ENCODE measurements at places on chromosomes 2 and 18.

GRCh38 chr2:200302940-200303727 is 3.4 kb upstream of the SPATS2L start:
- DNase-seq: peak; percentile 96

GRCh38 chr2:175123254-175123653 is 44.7 kb downstream of the ATF2 start:
- no peak for DNase-seq

DNA sequence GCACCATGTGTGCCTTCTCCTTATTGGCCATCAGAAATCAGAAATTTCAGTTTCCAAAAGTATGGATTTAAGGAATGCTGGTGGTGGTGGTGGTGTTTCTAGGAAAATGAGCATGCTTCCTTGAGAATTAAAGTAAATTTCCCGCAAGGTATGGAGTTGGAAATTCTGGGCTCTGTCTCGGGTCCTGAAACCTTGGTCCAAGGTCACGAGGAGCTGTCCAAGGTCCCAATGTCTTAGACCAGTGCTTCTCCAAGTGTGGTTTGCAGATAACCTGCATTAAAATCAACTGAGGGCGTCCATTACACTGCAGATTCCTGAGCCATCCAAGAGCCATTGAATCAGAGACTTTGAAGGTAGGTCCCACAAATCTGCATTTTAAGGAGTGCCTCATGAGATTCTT is 210.9 kb upstream of the PKDCC start:
- no peak for DNase-seq

DNA sequence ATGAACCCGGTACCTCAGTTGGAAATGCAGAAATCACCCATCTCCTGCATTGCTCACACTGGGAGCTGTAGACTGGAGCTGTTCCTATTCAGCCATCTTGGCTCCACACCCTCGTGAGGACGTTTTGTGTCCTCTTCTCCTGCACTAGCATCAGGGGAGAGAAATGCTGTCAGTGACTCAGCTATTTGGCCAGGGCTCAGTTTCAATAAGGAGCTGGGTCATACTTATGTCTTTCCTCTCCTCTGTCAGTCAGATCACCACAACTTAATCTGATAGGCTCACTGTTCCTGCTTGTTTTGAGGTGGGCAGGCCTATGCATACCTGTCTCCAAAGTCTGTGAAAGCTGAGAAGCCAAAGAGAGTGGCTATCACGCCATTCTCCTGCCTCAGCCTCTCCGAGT is 921.2 kb downstream of the DCC start:
- DNase-seq: no peak

- DNase-seq: no peak
Observed at GRCh38 chr2:134774786-134775641, 56.2 kb upstream of the TMEM163 start.

DNA sequence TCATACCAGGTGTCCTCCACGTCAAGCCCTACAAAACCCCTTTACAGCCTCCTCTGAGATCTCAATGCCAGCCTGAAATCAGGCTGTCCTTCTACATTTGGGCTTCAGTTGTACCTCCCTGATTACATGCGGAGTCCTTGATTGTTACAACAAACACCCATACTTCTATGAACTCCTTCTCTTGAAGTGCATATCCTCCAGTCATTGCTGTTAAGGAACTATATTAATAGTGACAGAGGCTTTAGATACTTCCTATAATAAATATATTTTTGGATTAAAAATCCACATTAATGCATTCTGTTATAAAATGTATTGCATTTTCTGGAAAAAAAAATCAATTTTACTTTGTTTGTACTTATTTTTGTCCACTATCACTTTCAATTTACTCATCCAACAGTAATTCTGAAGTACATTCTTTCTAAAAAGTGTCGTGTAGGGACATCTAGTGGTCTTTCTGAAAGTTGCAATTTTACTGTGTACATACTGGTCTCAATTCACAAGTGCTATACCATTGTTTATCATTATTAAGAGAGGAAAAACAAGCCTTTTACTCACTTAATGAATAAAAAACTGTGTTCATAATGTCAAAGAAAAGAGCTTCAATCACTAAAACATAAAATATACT is 316.4 kb downstream of the DSEL start:
- DNase-seq: peak; percentile 22

DNA sequence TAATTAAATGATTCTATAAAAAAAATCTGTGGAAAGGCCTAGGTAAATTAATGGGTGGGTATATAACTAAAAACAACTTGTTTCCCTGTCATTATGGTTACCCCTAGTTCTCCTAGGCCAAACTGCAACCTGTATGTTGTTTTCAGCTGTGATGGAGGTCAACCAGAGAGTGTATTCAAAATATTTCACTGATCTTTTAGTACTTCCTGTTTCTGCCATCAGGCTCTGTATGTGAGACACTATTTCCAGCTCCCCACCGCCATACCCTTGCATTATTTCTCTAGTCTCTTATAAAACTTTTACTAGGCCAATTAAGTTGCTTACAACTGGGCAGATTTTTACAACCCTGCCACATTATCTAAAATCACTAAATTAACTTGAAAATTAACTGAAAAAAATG is 21.0 kb upstream of the CDKL4 start:
- DNase-seq: no peak

DNA sequence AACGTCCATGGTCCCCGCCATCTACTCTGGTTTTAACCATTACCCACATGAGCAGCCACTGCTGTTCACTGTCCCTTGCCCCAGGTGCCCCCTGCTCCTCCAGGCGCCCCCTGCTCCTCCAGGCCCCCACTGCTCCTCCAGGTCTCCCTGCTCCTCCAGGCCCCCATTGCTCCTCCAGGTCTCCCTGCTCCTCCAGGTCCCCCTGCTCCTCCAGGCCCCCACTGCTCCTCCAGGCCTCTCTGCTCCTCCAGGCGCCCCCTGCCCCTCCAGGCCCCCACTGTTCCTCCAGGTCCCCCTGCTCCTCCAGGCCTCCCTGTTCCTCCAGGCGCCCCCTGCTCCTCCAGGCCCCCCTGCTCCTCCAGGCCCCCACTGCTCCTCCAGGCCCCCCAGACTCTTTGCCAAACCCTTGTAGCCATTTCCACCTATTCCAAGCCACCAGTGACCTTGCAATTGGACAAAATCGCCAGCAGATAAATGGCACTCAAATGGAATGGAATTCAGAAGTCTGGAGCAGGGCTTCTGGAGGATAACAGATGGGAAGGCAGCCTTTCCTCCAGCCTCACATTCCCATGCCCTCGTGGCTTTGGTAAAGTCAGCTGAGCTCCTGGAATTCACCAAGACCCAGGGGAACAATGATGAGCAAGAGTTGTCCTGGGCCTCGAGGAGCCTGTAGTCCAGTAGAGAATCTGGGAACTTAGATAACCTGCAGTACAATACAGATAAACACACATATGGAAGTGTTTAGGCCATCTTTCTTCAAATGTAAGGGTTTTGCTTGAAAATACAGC is 13.3 kb upstream of the RPL31 start:
- DNase-seq: no peak

GRCh38 chr18:53747210-53747609 is 477.3 kb downstream of the MBD2 start:
- no peak for DNase-seq

- no peak for DNase-seq
Observed at GRCh38 chr2:155645791-155646190, 686.7 kb downstream of the NR4A2 start.

DNA sequence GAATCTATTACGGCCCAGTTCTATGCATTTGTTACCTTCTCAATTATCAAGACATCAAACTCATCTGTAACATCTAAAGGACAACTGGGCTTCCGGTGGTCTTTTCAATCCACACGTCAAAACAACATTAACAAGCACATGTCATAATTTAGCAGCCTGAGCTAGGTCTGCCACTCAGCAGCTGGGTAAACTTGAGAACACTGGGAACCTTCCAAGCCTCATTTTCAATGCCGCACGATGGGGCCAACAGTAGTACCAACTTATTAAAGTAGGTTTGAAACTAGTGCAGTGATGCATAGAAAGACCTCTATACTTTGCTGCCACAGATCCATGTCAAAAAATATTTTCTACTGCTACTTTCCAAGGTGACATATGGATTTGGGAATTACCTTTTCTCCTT is 60.4 kb downstream of the COL4A4 start:
- DNase-seq: no peak

DNA sequence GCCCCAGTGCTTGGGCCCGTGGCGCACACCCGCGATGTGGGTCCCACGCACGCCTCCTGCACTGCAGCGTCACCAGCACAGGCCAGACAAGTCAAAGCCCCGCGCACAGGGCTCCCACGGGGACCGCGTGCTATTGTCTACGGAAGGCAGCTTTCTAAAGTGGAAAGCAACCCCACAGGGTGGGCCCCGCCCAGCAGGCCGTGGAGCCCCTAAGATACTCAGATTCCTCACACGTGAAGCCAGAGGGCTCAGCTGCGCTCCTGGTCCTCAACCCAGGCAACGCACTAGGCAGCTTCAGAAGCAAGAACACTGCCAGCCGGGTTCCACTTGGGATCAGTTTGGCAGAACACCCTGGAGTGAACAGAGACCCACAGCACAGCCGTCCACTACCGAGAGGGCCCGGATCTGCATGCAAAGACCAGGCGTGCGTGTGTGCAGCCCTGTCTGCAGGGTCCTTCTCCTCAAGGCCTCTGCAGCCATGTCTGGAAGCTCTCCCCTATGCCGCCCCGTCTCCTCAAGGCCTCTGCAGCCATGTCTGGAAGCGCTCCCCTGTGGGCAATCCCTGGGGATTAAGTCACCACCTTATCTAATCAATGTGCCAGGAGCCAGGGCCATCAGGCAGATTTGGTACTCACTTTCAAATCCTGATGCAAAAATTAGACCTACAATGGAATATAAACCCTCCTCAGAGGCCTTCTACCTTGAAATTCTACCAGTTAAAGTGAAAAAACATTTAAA is 231.3 kb downstream of the HDAC4 start:
- no peak for DNase-seq

DNA sequence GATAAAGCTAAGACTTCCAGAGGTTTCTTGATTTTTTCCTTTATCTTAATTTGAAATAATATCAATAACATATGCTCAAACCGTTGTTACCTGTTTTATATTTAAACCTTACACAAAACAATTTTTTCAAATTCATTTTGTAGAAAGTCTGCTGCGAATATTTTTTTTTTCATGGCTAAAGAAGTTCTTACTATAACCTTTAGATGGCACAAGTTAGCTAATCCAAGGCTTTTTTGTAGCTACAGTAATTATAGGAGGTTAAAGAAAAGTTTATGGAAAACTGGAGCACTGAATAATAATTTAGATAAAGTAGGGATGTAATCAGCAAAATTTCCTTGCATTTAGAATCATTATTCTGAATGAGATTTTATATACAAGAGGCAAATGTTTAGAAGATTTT is 78.0 kb upstream of the PNPT1 start:
- peak; percentile 48 for DNase-seq

- no peak for DNase-seq
Observed at GRCh38 chr18:62066102-62066818, 120.6 kb downstream of the PIGN start.

- peak; percentile 61 for DNase-seq
Observed at GRCh38 chr2:99879481-99879880, 262.9 kb downstream of the AFF3 start.

- DNase-seq: peak; percentile 59
Observed at GRCh38 chr2:8984157-8984556, 19.3 kb downstream of the MBOAT2 start.

DNA sequence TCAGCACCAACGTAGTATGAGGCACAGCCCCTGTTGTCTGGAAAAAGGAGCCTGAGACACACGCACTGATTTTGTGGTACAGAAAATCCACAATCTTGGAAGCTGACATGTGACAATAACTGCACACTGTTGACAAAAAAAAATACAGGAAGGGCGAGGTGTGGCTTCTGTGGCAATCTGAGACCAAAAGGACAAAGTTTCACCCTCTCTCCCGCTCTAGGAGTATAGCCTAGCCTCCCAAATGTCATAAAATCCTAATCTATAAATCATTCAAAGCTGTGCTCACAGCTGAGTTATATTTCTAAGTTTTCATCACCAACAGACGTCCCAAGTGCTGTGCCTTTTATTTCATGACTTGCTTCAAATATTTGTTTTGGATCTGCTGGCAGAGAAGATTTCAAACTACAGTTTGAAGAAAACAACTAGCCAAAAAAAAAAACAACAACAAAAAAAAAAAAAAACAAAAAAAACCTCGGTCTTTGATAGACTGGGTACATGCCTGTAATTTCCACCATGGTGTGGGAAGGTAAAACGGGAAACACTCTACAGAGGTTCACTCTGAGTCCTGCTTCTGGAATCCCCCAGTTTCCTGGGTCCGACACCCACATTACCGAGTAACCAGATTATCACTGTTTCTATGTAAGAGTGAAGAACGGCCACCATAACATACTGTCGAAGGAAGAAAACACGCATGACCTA is 61.0 kb downstream of the C2orf76 start:
- no peak for DNase-seq

DNA sequence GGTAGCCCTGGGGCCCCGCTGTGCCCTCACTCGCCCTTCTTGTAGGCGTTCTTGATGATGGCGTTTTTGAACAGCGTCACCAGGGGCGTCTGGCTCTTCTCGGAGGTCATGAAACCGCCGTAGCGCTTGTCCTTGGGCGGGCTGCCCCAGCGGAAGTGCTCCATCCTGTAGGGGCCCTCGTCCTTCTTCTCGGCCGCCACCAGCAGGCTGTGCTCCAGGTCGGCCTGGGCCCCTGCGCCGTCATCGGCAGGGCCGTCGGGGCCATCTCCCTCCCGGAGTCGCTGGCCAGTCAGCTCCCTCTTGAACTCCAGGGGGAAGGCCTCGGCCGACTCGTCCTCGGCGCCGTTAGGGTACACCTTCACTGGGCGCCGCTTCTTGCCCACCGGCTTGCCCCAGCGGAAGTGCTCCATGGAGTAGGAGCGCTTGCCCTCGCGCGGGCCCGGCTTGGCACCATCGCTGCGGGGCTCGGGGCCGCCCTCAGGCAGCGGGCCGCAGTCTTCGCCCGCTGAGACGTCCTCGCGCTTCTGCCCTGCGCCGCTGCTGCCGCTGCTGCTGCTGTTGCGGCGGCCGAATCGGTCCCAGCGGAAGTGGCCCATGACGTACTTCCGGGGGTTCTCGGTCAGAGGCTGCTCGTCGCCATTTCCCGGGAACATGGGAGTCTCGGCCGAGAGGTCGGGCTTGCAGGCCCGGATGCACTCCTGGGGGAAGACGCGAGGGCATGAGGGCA is 7.2 kb downstream of the POMC start:
- no peak for DNase-seq

DNA sequence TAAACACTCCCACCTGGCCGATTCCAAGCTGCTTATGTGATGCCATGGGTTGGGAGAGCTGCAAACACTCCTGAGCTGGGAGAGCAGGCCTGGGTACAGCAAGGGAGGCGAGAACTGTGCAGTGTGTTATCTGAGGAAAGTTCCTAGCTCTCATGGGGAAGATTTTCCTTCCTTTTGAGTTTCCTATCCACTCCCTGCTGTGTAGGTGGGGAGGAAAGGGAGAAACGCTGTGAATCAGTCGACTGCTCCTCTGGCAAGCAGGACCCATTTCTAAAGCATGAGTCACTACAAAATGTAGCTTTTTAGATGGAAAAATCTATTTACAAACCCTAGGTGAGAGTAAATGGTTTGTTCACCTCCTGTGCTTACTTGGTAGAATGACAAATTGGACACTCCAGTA is 80.4 kb downstream of the SH3RF3 start:
- peak; percentile 32 for DNase-seq

- no peak for DNase-seq
Observed at GRCh38 chr18:10923551-10924070, 225.8 kb downstream of the PIEZO2 start.

- DNase-seq: no peak
Observed at GRCh38 chr18:47931718-47932103, 1.3 kb upstream of the SMAD2 start.

GRCh38 chr18:28884304-28884703 is 707.4 kb upstream of the CDH2 start:
- no peak for DNase-seq
